ENCODE measurements at places on chromosomes 12 and 14.

DNA sequence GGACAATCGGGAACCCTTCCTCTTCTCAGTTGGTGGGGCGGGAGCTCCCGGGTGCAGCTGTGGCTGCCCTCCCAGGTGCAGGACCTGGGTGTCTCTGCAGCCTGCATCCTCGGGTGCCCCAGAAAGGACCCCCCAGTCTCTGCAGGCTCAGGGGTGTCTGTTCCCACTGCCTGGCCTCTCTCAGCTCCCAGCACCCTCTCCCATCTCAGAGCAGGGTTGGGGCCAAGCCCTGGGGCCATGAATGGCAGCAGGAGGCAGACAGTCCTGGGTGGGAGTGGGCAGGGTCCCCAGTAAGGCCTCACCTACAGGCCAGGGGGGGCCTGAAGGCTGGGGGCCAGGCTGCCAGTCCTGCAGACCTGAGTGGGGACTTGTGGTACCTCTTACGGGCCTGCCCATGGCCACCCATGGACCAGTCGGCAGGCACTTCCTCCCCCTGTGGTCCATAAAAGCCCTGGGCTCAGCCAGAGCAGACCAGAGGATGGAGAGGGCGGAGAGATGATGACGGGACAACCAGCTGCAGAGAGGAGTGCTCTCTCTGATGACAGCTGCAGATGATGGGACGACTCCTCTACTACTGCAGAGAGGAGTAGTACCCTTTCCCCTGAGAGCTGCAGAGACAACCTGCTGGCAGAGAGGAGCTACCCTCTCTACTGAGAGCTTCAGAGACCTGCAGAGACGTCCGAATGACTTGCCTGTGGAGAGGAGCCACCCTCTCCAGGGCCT lies 26.6 kb downstream of the TCHP start:
- DNase-seq = no peak

- no peak for DNase-seq
Observed at GRCh38 chr12:48184549-48184922, 1.1 kb downstream of the CCDC184 start.

DNA sequence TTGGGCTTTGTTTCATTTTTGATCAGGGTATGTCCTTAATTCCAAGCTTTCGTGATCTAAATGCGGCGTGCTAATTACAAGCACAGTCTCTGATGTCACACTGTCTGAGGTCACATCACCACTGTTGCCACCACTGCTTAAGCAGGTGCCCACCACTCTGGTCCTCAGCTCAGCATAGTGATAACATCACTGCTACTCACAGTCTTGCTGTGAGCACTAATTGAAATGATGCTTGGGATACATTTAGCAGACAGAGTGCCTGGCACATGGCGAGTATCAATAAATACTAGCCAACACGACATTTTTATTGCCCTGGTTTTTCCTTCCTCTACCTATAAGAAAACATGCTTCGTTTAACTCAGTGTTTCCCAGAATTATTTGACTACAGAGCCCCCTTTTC lies 7.9 kb downstream of the RILPL2 start:
- DNase-seq = no peak

- DNase-seq = no peak
Observed at GRCh38 chr12:5546616-5547015, 114.7 kb downstream of the NTF3 start.

DNA sequence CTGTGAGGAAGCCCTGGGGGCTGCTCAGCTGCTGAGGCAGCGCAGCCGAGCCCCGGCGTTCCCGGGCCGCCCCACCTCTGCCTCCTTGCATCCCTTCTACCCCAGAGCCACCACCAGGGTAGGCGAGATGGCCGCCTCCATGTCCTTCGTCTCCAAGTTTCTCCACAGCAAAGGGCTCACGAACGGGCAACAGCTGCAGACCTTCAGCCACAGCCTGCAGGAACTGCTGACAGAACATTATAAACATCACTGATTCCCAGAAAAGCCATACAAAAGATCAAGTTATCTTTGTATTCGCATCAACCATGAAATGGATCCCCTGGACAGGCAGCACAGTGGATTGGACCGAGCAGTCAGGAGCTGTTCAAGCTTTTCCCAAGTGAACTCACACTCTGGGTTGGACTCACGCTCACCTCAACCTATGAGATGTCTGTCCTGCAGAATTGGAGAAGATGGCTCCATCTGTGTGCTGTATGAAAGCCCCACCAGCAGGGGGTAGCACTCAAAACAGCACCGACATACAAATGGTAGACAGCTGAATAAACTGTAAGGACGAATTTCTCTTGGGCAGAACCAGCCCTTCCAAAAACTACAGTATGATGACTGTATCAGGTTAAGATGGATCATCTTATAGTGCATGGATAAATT lies 19.4 kb upstream of the A2M start:
- no peak for DNase-seq
